ENCODE measurements at places on chromosomes 7 and 10.

GRCh38 chr10:113018034-113018433 lies 68.0 kb downstream of the TCF7L2 start:
- DNase-seq, result no peak

GRCh38 chr7:105298439-105298894 lies 90.3 kb downstream of the SRPK2 start:
- DNase-seq, result no peak

DNA sequence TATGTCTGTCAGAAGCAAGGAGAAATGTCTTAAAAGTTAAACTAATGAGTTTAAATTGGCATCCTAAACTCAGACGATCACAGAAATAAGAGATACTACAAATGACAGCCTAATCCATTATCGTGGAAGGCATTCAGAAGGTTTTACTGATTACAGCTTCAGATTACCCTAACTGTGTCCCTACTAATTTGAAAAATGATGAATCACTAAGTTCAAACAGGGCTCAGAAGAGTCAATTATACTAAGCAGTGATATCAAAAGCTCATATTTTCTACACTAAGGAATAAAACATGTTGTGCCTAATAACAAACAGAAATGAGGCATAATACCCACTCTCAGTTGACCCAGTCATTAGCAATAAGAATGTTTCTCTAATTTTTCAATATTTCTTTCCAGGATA lies 152.0 kb upstream of the NRBF2 start:
- no peak for DNase-seq

DNA sequence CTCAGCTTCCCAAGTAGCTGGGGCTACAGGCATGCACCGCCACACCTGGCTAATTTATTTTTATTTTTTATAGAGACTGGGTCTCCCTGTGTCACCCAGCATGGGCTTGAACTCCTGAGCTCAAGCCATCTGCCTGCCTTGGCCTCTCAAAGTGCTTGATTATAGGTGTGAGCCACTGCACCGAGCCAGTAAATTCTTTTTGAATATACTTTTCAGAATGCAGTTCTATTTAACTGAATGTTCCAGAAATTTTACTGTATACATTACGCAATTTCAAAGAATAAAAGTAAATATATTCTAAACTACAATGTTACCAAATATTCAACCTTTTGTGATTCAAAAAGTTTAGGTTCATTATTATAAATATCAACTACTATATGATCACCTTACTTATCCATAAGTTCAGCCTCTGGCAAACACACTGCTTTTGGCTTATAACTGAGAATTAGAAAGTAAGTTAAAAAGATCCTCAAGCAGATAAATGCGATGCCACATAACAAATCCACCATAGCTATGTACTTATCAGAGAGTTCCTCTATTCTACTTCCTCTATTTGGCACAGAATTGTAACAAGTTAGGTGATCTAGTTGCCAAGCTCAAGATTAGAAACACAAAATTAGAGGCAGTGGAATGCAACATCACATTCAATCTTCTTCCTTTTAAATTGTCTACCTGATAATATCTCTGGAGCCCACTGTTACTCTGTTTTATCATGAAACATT lies 118.2 kb downstream of the ANK3 start:
- DNase-seq, result no peak

GRCh38 chr7:132336797-132337196 lies 239.5 kb downstream of the PLXNA4 start:
- no peak for DNase-seq

GRCh38 chr7:93203496-93203895 lies 22.8 kb downstream of the HEPACAM2 start:
- no peak for DNase-seq

- no peak for DNase-seq
Observed at GRCh38 chr7:155789001-155789725, 23.1 kb downstream of the SHH start.

GRCh38 chr10:132665946-132666704 lies 119.8 kb downstream of the NKX6-2 start:
- DNase-seq, result no peak

DNA sequence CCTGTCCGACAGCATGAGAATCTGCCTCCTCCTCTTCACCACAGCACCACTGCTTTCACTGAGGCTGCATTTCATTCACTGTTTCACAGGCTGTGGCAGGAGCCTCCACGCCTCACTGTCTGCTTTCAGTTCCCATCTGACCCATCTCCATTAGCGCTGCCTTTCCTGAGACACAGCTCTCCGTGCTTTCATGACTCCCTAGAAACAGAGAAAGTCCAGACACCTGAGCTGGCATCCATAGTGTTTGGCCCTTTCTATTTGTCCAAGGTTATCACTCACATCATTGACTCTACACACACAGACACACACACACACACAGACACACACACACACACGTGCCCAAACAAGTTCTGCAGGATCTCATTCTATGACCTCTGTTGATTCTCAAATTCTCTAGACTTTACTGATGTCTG lies 5.2 kb downstream of the LGI1 start:
- DNase-seq, result no peak

DNA sequence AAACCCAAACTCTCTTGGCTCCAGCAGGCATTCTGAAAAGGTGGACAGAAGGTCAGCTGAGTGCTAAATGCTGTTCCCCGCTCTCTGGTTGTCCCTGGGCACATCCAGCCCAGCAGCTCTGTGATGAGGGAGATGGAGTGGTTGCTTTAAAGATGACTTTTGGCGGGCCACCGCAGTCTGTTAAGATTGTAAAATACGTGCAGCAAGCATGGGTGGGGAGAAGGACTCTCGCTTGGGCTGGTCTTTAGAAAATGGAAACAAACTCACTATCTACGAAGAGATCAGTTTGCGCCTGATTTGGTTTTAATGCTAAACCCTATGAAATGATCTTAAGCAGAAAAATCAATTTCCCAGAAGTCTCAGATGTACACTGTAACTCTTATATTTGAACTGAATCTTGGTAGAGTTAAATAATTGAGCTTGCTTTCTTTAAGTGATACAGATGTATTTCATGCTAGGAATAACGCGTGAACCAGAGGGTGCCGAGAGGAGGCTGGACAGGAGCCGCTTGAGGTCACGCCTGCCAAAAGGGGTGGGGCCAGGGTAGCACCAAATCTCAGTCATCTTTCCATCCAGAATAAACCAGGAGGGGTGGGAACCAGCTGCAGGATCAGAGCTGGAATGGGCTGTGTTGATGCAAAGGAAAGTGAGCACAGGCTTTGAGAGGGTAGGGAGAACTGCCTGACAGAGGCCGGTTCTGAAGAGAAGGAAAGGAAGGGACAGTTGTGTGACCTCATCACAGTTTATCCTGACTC lies 170.2 kb upstream of the MKI67 start:
- DNase-seq, result no peak

DNA sequence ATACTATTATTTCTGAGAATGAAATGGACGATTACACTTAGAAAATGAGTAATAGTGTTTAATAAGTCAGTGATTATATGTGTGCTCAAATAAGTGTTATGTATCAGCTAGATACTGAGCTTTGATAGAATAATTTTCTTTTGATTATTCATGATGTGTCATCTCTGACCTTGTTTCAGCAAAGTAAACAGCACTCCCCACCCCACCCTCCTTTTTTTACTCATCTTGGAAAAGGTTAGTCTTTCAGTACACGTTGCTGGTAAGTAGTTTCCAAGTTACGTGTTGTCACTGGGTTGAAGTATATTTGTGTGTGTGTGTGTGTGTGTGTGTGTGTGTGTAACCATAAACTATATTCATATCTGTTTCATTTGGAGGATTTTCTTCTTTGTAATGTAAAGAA lies 84.1 kb downstream of the GNAI1 start:
- no peak for DNase-seq

GRCh38 chr7:121624958-121625357 lies 228.8 kb upstream of the FAM3C start:
- DNase-seq, result no peak

DNA sequence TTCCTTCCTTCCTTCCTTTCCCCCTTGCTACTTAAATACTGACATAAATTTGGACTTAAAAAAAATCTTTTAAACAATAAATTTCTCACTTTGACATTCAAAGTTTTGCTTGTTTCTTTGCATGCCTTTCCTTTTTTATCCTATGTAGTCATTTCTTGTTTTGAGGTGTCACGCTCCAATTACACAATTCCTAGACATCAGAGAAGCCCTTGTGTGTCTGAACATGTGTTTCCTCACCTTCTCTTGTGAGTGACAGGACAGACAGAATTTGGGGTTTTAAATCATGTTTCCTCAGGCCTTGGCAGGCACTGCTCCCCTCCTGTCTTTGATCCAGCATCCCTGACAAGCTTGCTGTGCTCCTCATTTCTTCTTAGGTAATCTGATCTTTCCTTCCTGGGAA lies 91.3 kb downstream of the CYTH3 start:
- no peak for DNase-seq

Data from SIG-M5 (cell line).